ENCODE measurements at places on chromosomes 13 and 19. TPM values are rescaled to one million over a fixed set of nuclear protein-coding genes. Genes with fewer than 3 reads are reported as not detected.

GRCh38 chr19:42316223-42317211 lies 3.4 kb downstream of the TMEM145 start:
- H3K27me3 ChIP-seq, result peaks cover 61% of the 10 kb centered on the region
- no peaks in the 10 kb centered on the region for H3K4me1 ChIP-seq
- DNase-seq, result no peak
- H3K4me3 ChIP-seq, result peak overlapping the region; percentile 39

GRCh38 chr19:13917888-13918406 lies 11.9 kb downstream of the CC2D1A start:
- no peak for DNase-seq
- H3K27ac ChIP-seq, result no peak overlapping the region
- H3K4me3 ChIP-seq, result no peak overlapping the region
- H3K36me3 ChIP-seq, result peaks cover 18% of the 10 kb centered on the region
- H3K27me3 ChIP-seq, result no peaks in the 10 kb centered on the region

The CEACAM4 gene
- total RNA-seq, result not detected

The EPS8L1 gene
- total RNA-seq, result 54.0 TPM

DNA sequence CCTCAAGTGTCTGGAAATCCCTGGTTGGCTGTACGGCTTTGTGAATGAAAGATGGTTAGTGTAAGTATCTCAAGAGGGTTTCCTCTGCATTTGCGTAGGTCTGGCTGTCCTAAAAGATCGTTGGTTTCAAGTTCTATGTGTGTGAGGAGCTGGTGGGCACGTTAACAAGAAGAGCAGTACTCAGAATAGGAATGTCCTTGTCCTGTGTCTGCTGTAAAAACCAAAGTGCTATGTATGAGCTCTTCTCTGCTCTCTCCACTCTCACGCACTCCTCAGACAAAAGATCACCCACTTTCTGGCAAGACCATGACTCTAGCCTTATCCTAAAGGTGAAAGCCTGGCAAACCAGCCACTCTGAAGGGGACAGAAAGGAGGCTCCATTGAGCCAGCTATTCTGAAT lies 39.1 kb downstream of the USP12 start:
- no peak for DNase-seq
- no peak overlapping the region for H3K4me3 ChIP-seq
- H3K4me1 ChIP-seq, result peaks cover 4% of the 10 kb centered on the region
- H3K36me3 ChIP-seq, result peaks cover 11% of the 10 kb centered on the region
- no peaks in the 10 kb centered on the region for H3K27me3 ChIP-seq
- no peak overlapping the region for H3K27ac ChIP-seq

DNA sequence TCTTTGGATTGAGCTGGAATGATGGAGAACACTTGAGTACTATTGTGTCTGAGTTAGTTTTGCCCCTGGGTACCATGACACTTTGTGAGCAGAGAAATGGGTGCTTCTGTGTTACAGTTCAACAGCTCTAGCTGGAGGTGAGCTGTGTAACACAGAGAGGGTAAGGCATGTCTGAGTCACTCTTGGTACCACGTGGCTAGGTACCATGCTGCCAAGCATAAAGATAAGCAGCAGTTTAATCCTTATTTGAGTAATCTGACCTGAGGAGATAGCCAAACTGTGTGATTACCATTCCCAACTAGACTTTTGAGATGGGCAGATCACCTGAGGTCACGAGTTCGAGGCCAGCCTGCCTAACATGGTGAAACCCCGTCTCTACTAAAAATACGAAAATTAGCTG lies 122.0 kb downstream of the OLFM4 start:
- H3K36me3 ChIP-seq, result no peaks in the 10 kb centered on the region
- no peak overlapping the region for H3K4me3 ChIP-seq
- H3K4me1 ChIP-seq, result peaks cover 4% of the 10 kb centered on the region
- no peak overlapping the region for H3K27ac ChIP-seq

DNA sequence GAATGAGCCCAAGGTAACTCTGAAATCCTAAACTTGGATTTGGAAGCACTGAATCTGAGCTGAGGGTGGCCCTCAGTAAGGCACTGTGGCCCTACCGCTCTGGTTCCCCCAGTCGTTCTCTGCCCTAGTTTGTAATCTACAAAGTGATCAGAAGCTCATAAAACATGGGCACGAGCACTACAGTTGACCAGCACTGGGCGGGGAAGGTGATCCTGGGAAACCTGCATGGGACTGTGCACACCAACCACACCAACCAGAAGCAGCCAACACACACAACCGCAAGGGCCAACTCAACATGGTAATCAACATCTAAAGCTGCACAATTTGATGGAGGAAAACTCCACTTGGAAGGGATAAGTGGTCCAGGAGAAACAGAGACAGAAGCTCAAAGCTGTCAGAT lies 22.9 kb downstream of the SLC7A1 start:
- H3K4me3 ChIP-seq, result no peak overlapping the region
- H3K27me3 ChIP-seq, result no peaks in the 10 kb centered on the region
- H3K36me3 ChIP-seq, result no peaks in the 10 kb centered on the region
- peaks cover 44% of the 10 kb centered on the region for H3K4me1 ChIP-seq

Measured in type B pancreatic cell (in vitro differentiated cells).